SIG-M5 (cell line): ENCODE measurements at places on chromosomes 16 and 17.

- DNase-seq, result no peak
These were observed 28.9 kb downstream of the ZDHHC7 start for GRCh38 chr16:84982434-84982833.

- peak; percentile 78 for DNase-seq
These were observed 26.1 kb downstream of the GAS7 start for GRCh38 chr17:10172241-10172741.

DNA sequence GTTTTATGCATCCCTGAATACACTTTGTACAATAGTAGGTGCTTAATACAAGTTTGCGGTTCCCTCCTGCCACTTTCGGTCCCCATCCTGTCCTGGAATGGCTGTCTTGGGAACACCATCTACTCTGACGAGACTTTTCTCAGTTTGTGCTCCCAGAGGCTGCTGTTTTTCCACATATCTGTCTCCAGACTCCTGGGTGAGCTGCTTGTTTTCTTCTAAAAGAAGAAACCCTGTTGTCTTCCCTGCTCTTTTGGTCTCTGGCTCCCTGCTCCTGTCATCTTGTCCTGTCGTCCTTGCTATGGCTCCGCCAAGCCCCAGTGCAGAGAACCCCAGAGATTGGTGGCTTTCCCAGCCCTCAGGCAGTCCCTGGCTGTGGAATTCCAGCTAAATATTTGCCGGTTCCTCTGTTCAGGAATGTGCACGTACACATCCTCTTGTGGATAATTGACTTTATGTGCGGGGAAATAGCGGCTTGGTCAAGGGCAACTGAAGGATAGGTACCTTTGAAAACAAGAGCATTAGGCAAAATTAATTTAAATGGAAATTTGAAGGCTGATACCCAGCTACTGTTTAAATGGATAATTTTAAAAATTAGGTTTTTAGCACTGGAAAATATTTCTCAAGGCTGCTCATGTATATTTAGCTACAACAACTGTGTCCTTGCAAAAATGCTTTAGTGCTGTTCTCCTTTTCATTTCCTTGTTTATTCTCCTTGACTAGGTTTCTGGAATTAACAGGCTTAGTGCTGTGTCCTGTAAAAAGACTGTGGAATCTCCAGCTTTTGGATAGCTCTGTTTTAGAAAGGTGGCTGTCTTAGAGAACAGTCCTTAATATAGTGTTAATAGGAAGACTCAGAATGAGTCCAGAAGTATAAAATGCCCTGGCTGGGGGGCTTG is 50.2 kb upstream of the SLC12A3 start:
- no peak for DNase-seq

DNA sequence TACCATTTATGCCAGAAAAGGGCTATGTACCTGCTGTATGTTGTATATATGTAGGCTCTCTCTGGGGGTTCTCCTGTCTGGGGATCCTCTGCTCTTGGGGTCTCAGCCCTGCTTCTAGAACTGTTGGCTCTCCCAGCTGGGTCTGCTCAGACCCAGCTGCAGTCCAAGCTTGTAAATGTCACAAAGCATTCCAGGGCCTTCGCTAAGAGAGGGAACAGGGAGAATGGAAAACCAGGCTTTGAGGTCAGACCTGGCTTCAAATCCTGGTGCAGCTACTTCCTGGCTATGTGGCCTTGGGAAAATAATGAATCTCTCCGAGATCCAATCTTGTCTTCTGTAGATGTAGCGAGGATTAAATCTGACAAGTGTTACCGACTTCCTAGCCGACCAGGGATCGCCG is 44.0 kb downstream of the NLRP1 start:
- no peak for DNase-seq

GRCh38 chr16:75379911-75380847 is 53.1 kb downstream of the CFDP1 start:
- DNase-seq, result peak; percentile 50
